ENCODE measurements at places on chromosomes 6 and 20.
A peak's percentile ranks its signal among the peaks of the same experiment; 100 is the strongest.

- no peak for DNase-seq
Observed at GRCh38 chr6:32149932-32150870, 1.5 kb downstream of the PRRT1 start.

GRCh38 chr6:156832231-156832647 lies 55.1 kb downstream of the ARID1B start:
- DNase-seq: peak; percentile 54

- DNase-seq: no peak
Observed at GRCh38 chr6:74967821-74968220, 238.0 kb downstream of the COL12A1 start.

DNA sequence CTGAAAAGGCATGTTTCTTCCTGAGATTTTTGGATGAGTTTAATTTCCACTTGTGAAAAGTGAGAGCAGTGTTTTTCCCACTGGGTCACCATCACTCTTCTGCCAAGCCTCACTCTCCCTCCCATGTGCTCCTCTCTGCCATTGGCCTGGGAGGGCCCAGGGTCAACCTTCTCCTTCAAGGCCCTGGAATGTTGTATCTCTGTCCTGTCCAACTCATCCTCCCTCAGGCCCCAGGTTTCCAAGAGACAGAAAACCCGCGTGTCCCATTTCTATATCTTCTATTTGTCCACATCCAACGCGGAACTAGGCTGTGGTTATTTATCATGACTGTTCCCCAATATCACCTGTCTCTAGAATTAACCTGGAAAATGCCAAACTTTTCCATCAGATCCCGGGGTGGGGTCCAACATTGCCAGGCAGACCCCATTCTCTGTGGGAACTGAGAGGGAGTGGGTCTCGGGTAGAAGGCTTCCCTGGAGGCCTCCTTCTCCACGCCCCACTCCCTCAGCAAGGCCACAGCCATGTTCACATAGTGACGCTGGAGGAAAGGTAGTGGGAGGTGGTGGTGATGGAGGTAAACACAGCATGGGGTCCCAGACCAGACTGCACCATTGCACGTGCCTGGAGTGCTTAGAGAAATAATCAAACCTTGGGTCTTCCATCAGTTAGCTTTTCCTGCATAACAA lies 173.5 kb downstream of the SCP2D1 start:
- DNase-seq: no peak

Measured in NCI-H446 (cell line).